ENCODE measurements at places on chromosomes 4 and X. TPM values are rescaled to one million over a fixed set of nuclear protein-coding genes. Genes with fewer than 3 reads are reported as not detected.
A peak's percentile ranks its signal among the peaks of the same experiment; 100 is the strongest.

FOXR2 gene
- total RNA-seq: not detected

PABPC1L2A gene
- not detected for total RNA-seq

PCDH18 gene
- not detected for total RNA-seq

CC2D2A gene
- not detected for total RNA-seq

MAGEA6 gene
- not detected for total RNA-seq

DNA sequence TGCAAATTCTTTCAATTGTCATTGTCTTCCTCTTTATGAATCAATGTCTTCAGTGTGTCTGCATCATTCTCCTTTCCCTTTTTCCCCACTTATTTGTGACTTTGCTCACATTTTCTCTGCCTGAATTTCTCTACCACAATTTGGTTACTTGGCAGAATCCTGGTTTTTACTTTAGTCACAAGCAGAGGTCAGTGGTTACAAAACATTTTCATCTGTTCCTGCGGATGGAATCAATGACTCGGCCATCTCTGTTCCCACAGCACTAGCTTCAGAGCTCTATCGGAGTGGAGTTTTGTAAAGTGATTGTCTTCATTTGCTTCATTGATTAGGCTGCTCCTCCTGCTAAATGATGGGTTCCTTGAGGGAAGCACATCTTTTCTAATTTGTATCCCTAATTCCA, 501.3 kb upstream of the AADAT start:
- DNase-seq: no peak

GRCh38 chr4:73234712-73235111, 23.9 kb downstream of the ANKRD17 start:
- no peak for DNase-seq

GRCh38 chr4:178633263-178633662, 1191.0 kb upstream of the AGA start:
- no peak for DNase-seq

- DNase-seq: no peak
Measured at GRCh38 chr4:797066-797465, 28.9 kb downstream of the CPLX1 start.

DNA sequence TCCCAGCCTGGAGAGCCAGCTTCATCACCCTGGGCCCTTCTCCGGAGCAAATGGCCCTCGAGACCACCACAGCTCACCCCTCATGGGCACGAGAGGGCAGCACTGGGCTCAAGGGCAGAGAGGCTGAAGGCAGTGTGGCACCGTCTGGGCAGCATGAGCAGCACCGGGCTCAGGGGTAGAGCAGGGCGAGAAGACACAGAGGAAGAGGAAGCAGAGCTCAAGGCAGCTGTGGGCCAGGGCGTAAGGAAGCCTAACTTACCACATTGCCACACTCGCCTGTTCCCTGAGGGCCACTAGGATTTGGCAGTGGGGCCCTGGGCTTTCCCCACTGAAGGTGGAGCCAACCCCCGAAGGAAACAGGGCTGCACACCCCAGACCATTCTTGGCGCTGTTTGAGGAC, 15.5 kb downstream of the ZNF185 start:
- DNase-seq: no peak

- DNase-seq: no peak
Measured at GRCh38 chrX:44484607-44485146, 58.0 kb downstream of the FUNDC1 start.

GRCh38 chrX:110951472-110952269, 144.3 kb upstream of the PAK3 start:
- no peak for DNase-seq

GRCh38 chrX:70496491-70496890, 51.9 kb downstream of the DLG3 start:
- DNase-seq: no peak

GRCh38 chr4:104641418-104641817, 146.7 kb upstream of the CXXC4 start:
- no peak for DNase-seq

- DNase-seq: no peak
Measured at GRCh38 chr4:23981328-23981727, 91.5 kb upstream of the PPARGC1A start.

GRCh38 chr4:35494955-35495354, 749.4 kb downstream of the ARAP2 start:
- DNase-seq: no peak

DNA sequence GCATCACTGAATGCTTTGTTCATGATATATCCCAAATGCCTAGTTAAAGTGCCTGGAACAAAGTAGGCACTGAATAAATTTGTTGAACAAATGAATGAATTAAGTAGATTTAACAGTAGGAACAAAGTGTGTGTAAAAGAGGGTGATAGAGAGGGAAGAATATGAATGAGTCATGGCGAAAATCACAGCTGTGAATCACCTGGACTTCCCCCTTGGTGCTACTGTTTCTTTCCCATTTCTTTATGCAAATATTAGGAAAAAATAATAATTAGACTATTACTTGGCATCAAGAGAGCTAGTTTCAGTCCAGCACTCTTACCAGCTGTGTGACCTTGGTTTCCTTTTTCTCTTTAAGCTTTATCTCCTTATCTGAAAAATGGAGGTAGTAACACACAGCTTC, 9.2 kb downstream of the SPIN3 start:
- no peak for DNase-seq

DNA sequence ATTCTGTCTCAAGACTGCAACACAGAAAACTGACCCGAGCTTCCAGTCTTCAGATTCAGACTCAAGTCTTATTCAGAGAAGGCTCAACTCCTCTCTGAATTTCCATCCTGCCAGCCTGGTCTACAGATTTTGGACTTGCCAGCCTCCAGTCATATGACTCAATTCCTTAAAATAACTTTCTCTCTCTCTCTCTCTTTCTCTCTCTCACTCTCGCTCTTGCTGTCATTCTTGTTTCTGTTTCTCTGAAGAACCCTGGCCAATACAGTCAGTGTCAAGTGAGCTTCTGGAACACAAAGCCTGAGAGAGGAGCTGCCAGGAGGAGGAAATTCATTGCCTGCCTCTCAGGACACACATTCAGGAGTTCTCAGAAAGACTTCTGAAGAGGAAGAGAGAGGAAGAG, 154.9 kb downstream of the PARM1 start:
- no peak for DNase-seq

GRCh38 chr4:168101026-168101425, 8.7 kb downstream of the ANXA10 start:
- no peak for DNase-seq

DNA sequence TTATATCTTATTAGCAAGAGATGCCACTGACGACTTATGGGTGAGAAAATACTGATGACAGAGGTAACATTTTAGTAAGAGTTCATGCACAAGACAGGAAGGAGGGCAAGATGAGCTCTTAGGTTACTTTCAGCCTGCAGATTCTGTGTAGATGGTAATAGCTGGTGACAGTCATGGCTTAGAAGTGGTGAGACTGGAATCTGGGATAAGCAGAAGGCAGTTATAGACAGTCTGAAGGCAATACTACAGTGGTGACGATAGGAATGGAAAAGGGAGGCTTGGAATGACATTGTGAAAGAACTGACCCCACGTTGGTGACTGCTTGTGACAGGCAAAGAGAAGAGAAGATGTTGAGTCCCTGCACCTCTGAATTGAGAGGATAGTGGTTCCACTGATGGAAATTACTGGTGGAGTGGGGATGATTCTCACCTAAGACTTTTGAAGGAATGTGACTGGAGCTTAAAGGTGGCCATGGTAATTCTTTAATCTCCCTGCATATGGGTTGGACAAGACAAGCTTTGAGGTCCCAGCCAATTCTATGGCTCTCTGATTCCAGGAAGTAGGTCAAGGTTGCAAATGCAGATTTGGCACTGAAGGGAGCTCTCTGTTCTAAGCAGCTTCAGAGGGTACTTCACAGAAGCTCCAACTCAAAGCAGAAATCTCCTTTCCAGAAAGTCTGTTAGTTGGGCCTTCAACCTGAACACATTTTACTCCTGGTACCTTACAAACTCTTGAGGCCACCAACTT, 99.7 kb downstream of the RASL11B start:
- DNase-seq: no peak

- no peak for DNase-seq
Measured at GRCh38 chr4:130077275-130077674, 981.3 kb downstream of the C4orf33 start.

GRCh38 chrX:64330284-64330683, 65.0 kb downstream of the MTMR8 start:
- no peak for DNase-seq

GRCh38 chr4:163523791-163524365, 29.4 kb downstream of the TMA16 start:
- no peak for DNase-seq

- DNase-seq: no peak
Measured at GRCh38 chrX:7269991-7270390, 122.0 kb upstream of the PUDP start.

GRCh38 chr4:130851932-130852331, 1756.0 kb downstream of the C4orf33 start:
- DNase-seq: no peak

- no peak for DNase-seq
Measured at GRCh38 chr4:80918004-80918403, 112.5 kb upstream of the BMP3 start.

- no peak for DNase-seq
Measured at GRCh38 chr4:26962720-26963119, 102.1 kb downstream of the STIM2 start.

DNA sequence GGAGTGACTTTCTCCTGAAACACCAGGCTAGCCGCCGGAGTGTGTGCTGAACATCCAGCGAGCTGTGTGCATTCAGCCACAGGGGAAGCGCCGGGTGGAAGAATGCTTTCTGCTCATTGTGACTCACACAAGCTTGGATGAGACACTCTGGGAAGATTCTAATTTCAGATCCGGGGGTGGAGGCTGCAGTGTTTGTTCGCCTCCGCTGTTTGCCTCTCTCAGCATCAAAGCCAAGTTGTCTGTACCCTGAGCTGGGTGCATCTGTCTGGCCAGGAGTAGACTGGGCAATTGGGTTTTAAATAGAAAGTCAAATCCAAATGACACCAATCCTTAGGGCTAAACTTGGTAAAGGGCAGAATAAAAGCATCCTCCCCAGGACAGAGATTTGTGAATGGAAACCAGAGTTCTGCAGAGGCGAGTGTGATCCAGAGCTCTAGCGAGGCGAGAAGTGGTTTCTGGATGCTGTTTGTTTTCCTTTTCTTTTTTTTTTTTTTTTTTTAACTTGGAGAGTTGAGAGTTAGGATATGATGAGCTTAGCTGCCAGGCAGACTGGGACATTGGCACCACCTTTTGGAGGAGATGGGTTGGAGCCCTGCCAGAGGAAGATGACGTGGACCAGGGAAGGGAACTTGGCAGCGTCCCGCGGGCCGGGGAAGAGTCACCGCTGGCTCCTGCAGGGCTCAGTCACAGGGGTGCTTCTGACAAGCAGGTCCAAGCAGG, 196.0 kb upstream of the PSAPL1 start:
- no peak for DNase-seq

DNA sequence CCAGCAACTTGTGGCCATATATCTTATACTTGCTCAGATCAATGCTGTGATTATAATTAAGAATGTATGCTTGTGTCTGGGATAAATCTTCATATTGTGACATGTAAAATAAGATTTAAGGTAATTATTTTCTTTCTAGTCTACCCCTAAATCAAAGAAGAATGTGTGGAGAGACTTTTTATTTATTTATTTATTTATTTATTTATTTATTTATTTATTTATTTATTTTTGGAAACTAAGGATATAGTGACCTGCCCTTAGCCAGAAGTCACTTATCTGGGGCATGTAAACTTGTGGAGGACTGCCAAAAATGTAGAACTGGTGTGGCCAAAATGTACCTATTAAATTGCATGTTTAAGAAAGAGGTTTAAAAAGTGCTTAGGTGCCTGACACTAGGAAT, 144.3 kb downstream of the BEND2 start:
- DNase-seq: no peak

GRCh38 chr4:182688081-182688480, 229.1 kb downstream of the DCTD start:
- no peak for DNase-seq

DNA sequence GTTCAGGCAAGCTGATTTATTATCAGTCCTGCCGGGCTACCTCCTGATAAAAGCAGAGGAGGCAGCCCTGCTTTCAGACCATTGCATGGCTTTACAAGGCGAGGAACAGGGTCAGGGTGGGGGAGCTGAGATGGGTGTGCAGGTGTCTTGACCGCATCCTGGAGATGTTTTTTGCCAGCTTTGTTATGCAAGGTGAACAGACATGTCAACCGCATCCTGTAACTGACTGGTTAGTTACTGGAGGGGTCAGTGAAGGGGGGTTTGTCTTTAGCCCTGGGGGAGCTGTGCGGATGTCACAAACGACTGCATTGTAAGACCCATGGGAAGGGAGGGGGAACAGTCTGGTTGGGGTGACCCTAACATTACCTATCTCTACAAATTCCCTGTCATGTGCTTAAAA, 10.0 kb downstream of the ADAM29 start:
- no peak for DNase-seq

DNA sequence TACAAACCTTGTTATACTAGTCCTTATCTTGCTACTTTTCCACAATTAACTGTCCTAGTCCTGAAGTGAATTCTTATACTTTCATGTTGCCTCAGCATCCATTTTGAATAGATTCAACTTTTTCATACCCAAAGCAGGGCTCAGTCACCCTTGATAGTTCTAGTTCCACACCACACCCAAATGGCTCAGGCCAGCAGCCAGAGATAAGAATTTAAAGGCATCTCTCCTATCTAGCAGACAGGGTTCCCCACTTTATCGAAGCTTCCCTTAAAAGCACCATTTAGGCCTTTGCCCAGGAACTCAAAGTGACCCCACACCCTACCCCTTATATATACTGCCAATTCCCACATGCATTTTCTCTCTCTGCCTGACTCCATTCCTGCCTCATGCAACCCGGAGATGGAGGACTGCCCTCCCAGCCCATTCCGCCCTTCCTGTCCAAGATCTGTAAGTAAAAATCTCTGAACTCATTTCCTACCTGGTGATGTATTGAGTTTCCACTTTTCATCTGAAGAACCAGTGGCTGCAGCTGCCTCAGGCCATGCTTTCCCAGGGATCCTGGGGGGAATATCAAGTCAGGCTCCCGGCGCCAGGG, 63.7 kb upstream of the TXK start:
- no peak for DNase-seq

DNA sequence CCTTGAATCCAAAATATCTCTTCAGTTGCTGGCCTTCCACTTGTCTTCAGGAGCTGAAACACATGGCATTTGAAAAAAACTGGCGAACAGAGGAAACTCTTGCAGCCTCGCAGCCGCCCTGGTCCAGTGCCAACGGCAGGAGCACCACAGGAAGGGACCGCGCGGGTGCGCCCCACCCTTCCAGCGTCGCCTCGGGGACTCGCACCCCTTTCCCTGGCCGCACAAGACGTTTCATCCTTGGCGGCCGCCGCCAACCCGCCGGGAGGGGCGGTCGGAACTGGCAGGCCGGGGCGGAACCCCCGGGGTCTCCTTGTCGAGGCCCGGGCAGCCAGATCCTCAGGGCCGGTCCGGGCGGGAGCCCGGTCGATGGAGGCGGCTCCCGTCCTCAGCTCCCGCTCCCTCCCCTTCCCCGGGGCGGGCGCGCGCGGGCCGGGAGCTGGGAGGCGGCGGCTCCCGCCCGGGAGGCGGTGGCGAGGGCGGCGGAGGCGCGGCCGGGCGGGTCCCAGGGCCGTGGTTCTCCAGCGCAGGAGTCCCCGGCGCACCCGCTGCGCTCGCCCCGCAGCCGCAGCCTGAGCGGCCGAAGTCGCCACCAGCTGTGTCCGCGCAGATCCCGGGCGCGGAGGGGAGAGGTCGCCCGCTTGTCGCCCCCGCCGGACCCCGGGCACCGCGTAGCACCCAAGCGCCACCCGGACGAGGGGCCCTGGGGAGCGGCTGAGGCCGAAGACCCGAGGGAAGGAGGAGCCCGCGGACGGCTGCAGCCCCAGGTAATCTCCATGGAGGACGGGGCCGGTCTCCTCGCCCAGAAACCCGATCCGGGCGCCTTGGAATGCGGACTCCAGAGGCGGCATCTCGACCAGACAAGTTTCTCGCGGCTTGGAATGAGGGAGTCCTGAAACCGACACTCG, 886 bp upstream of the NDST3 start:
- peak; percentile 7 for DNase-seq
